Stimulated activated CD4-positive, alpha-beta T cell treated with anti-CD3 and anti-CD28 coated beads, Interleukin-12 subunit alpha, Interleukin-12 subunit beta, amount 100 ng/mL, for 24 hours (primary cell): ENCODE measurements at places on chromosomes 6 and 20.

GRCh38 chr6:14792118-14792955 is 453.5 kb upstream of the JARID2 start:
- no peak for DNase-seq

- no peak for DNase-seq
Observed at GRCh38 chr6:43728586-43728985, 41.0 kb upstream of the MRPS18A start.

DNA sequence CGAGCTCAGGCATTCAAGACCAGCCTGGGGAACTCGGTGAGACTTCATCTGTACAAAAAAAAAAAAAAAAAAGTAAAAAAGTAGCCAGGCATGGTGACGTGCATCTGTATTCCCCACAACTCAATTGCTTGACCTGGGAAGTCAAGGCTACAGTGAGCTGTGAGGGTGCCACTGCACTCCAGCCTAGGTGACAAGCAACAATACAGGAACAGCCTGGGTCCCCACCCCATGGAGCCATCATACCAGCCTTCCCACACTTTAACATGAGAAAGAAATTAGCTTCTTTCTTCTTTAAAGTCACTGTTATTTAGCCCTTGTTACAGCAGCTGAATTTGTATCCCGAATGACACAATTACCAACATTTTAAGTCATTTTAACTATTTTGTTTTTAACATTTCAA is 56.1 kb downstream of the SCML4 start:
- no peak for DNase-seq

DNA sequence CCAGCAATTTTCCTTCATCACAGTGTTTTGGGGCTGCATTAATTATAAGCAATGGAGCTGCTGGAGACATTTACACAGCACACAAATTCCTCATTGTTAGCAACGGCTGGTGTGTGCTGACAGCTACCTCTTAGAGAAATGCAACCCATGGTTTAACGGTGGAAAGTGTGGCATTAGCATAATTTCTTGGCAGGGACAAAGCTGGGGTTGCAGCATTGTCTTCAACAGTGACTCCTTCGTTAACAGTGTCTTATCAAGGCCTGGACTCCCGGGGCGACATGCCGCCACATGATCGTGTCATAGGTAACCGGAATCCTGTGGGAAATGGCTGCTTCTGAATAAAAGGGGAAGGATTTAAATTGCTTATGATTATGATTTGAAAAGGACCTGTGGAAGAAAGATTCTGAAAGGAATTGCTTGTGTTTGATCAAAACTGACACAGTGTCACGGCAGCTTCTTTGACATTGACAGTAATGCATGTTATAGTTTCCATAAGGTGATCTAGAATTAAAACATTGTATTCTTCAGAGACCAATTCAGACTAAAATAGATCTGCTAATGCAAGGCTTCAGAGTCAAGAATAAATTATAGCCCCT is 128.0 kb downstream of the UST start:
- DNase-seq, result no peak

DNA sequence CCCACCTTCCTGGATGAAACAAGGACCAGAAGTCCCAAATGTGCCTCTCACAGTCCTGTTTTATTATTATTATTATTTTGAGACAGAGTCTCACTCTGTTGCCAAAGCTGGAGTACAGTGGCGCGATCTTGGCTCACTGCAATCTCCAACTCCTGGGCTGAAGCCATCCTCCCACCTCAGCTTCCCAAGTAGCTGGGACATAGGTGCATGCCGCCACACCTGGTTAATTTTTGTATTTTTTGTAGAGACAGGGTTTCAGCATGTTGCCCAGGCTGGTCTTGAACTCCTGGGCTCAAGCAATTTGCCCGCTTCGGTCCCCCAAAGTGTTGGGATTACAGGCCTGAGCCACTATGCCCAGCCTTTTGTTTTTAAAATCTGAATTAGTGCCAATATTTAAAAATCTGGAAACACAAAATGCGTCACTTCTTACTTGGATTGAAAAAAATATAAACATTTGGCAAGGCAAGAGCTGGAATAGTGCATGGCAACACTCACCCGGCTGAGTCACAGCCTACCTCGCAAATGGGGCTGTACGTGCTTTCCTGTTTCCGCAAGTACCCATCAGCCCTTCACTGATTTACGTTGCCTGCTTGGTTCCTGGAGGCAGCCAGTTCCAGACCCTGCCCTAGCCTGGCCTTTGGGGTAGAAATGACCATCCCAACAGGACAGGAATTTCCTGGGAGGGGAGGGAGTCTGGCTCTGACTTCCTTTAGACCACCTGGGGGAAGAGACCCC is 6.3 kb downstream of the SDCBP2 start:
- DNase-seq, result no peak

DNA sequence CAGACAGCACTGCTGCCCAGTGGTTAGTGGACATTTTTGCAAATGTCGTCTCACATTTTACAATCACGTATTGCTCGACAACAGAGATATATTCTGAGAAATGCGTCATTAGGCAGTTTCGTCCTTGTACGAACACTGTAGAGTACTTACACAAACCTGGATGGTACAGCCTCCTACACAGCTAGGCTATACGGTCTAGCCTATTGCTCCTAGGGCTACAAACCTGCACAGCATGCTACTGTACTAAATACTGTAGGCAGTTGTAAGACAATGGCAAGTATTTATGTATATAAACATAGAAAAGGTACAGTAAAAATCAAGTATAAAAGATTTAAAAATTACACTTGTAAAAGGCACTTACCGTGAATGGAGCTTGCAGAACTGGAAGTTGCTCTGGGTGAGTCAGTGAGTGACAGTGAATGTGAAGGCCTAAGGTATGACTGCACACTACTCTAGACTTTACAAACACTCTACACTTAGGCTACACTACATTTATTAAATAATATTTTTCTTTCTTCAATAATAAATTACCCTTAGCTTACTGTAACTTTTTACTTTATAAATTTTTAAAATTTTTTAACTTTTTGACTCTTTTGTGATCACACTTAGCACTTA is 43.1 kb downstream of the ALDH5A1 start:
- no peak for DNase-seq

- DNase-seq, result no peak
Observed at GRCh38 chr6:88867841-88868731, 95.3 kb downstream of the RNGTT start.

GRCh38 chr6:143293523-143293922 is 157.0 kb downstream of the ADAT2 start:
- no peak for DNase-seq

- no peak for DNase-seq
Observed at GRCh38 chr20:1920252-1920651, 25.0 kb downstream of the SIRPA start.

- no peak for DNase-seq
Observed at GRCh38 chr6:2851727-2852513, 10.3 kb upstream of the SERPINB1 start.

- DNase-seq, result no peak
Observed at GRCh38 chr6:117908246-117909068, 1.4 kb downstream of the SLC35F1 start.

DNA sequence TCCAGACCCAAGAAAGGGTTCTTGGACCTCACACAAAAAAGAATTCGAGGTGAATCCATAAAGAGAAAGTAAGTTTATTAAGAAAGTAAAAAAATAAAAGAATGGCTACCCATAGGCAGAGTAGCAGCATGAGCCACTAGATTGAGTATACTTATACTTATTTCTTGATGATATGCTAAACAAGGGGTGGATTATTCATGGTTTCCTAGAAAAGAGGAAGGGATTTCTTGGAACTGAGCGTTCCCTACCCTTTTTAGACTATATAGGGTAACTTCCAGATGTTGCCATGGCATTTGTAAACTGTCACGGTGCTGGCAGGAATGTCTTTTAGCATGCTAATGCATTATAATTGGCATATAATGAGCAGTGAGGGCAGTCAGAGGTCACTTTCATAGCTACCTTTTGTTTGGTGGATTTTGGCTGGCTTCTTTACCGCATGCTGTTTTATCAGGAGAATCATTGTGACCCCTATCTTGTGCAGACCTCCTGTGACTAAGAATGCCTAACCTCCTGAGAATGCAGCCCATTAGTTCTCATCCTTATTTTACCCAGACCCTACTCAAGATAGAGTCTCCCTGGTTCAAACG is 44.3 kb downstream of the TENT5A start:
- no peak for DNase-seq

- DNase-seq, result no peak
Observed at GRCh38 chr6:163398115-163398514, 16.4 kb upstream of the QKI start.

DNA sequence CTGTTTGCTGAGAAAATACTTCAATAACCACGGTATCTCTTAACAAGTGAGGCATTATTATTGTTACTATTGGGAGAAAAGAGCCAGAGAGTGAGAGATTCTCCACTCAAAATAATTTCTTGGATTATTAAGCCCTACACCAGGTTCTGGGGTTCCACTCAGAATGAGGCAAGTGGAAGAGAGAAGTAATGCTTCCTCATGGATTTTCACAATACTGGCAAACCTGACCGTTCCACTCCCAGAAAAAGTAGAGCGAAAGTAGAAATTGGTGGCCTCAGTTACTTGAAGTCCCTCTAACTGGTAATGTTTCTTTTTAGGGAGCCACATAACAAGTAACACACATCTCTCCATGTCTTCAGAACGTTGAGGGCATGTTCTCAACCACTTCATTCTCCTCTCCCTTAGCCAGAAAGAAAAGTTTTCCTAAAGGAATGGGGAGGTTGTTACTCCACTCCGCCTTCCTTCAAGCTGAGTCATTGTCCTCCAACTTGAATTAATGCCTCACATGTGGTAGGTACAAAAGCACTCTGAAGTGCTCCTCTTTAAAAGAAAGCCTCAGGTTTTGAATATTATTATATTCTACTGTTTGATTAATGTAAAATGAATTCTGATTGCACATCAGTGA is 1.9 kb downstream of the BAG2 start:
- DNase-seq, result no peak

DNA sequence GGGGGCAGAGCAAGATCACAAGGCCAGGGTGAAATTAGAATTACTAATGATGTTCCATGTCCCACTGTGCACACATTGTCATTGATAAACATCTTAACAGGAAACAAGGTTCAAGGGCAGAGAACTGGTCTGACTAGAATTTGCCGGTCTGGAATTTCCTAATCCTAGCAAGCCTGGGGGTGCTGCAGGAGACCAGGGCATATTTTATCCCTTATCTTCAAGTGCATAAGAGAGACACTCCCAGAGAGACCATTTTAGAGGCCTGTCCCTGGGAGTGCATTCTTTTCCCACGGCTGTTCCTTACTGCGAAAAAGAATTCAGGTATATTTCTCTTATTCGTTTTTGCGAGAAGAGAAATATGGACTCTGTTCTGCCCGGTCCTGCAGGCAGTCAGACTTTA is 41.5 kb downstream of the CD83 start:
- no peak for DNase-seq

GRCh38 chr20:8097307-8097706 is 34.8 kb upstream of the PLCB1 start:
- DNase-seq, result no peak

- DNase-seq, result no peak
Observed at GRCh38 chr6:35728683-35729678, 7.9 kb upstream of the ARMC12 start.

- DNase-seq, result no peak
Observed at GRCh38 chr6:39876826-39877225, 57.4 kb downstream of the MOCS1 start.

DNA sequence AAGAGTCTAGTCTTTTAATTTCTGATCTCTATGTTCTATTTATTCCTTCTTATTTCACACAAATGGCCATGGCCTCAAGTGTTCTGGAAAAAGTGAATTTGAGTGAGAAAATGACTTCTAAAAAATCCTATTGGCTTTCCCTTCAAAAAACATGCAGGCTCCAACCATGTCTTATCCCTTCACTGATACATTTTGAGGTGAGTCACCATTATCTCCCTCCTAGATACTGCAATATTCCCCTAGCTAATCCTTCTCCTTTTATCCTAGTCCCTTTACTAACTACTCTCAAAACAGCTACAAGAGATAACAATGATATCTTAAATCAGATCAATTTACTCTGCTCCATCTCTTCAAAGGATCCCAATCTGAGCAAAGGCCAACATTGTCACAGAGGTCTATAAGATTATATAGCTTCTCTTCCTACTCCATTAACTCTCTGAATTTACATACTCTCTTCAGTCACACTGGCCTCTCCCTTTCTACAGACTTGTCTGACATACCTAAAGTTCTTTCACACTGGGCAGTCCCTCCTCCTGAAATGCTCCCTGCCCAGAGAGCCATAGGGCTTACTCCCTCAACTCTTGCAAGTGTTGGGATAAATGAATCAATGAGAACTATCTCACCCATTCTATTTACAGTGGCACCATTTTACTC is 129.2 kb downstream of the TENT5A start:
- no peak for DNase-seq

DNA sequence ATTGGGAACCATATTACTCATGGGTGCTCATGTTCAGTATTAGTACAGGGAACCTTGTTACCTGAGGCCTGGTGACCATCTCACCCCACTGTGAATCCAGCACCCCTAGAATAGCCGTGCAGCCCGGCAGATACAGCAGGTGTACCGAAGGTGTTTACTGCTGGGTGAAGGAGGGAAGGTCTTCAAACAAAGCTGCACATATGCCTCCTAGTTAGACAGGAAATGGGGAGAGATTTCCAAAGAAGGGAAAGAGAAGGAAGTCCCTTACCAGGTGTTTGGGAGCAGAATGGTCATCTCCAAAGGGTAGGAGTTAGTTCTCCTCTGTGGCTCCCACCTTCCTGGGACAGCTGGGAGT is 2.4 kb upstream of the CST1 start:
- no peak for DNase-seq

DNA sequence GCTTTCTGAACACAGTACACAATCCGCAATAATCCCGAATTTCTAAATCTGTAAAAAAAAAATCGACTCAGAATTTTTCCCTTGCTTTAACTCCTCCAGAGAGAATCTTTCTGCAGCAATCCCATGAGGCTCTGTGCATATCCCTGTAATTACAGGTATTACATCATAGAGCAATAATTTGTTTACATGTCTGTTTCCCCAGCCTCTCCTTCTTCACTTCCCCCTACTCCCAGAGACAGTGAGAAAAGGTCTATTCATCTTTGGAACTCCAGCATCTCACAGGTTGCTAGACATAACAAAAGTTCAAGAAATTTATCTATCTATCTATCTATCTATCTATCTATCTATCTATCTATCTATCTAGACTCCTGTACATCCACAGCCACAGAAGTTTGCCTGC is 26.0 kb downstream of the KLHL31 start:
- DNase-seq, result no peak

GRCh38 chr6:85493389-85493788 is 43.5 kb downstream of the NT5E start:
- DNase-seq, result no peak

- DNase-seq, result no peak
Observed at GRCh38 chr20:51560550-51561307, 18.2 kb upstream of the NFATC2 start.

DNA sequence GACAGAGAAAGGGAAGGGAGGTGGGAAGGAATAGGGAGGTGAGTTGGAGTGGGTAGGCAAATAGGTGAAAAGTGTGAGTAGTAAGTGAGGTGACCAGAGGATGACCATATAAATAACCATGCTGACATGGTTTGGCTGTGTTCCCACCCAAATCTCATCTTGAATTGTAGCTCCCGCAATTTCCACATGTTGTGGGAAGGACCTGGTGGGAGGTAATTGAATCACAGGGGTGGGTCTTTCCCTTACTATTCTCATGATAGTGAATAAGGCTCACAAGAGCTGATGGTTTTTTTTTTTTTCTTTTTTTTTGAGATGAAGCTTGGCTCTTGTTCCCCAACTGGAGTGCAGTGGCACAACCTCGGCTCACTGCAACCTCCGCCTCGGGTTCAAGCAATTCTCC is 21.5 kb upstream of the SMIM13 start:
- no peak for DNase-seq

GRCh38 chr6:147922799-147923198 is 414.3 kb downstream of the SAMD5 start:
- DNase-seq, result no peak

- no peak for DNase-seq
Observed at GRCh38 chr6:13014504-13015378, 298.2 kb downstream of the PHACTR1 start.
